Epithelial cell of proximal tubule (primary cell): ENCODE measurements at places on chromosomes 11 and 22. TPM values are rescaled to one million over a fixed set of nuclear protein-coding genes. Genes with fewer than 3 reads are reported as not detected.

Gene HEPN1
- not detected in 2 replicates for total RNA-seq

Gene DCHS1
- 1.2 and 1.8 TPM in 2 replicates for total RNA-seq

Gene TMPRSS6
- not detected in 2 replicates for total RNA-seq

Gene ST14
- 43.9 and 75.5 TPM in 2 replicates for total RNA-seq

Gene TEAD1
- 61.9 and 70.2 TPM in 2 replicates for total RNA-seq

Gene RAG2
- total RNA-seq: not detected in 2 replicates

Gene OR10D3
- not detected in 2 replicates for total RNA-seq

Gene GAL3ST3
- total RNA-seq: 2.1 and 2.3 TPM in 2 replicates

Gene CD3D
- not detected in 2 replicates for total RNA-seq

Gene GGTLC2
- total RNA-seq: 0.80 TPM in 1 of 2 replicates, not detected in the other

Gene KCNQ1OT1
- total RNA-seq: 0.14 and 0.63 TPM in 2 replicates

DNA sequence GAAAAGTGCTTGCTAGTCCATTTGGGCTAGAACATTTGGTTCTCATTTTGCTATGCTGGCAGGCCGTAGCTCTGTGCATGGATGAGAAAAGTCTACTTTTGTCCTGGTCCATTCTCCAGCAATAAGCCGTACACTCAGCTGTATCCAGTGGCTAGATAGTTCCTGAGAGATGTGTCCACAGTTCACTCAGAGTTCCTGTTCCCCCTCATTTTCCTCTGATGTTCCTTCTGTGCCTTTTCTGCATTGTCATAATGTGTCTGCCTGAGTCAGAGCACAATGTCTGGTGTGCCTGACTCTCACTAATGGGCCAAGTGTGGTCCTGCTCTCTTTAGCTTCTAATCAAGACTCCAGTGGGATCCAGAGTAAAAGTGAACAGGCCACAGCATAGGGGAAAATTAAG is 215.7 kb upstream of the CTSC start:
- no peak for DNase-seq

- no peak for DNase-seq
Measured at GRCh38 chr11:122127020-122127419, 11.0 kb upstream of the BLID start.

DNA sequence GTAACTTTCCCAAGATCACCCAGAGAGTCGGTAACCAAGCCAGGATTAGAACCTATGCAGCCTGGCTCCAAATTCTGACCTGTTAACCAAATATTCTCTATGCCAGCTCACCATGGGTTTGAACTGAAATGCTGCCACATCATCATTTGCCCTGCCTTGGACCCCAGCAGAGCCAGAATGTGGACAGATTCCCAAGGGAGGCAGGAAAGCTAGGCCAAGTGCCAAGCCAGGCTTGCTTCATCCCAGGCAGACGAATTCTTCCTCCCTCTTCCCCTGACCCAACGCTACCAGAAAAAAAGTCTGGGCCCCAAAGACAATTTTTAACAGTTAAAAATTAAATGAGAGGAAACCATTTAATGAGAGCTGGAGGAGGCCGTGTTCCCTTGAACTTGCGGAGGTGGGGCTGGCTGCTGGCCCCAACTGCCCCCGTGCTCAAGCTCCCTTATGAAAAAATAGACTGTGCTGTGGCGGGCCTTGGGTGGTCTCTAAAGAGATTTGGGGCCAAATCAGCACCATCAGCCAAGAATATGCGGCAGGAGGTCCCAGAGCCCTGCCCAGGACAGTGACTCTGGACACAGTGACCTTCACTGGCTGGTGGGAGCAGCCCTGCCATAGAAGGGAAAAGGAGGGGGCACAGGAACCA is 184.1 kb upstream of the SYT13 start:
- no peak for DNase-seq

- DNase-seq: no peak
Measured at GRCh38 chr11:123235117-123235655, 40.1 kb upstream of the CLMP start.

- peak; percentile 4 for DNase-seq
Measured at GRCh38 chr22:24323695-24324094, 53.1 kb downstream of the SPECC1L start.

DNA sequence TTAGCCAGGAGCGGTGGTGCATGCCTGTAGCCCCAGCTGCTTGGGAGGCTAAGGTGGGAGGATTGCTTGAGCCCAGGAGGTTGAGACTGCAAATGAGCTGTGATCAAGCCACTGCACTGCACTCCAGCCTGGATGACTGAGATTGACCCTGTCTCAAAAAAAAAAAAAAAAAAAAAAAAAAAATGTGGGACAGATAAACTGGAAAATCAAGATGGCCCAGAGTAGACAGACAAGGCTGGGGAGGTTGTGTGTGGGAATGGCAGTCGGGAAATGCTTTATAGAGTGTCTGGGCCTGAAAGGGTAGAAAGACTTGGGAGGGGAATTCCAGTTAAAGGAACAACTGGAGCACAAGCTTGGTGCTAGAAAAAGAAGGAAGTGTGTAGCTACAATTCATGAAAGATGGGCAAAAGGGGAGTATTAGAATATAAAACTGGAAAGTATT is 18.2 kb upstream of the WDR74 start:
- no peak for DNase-seq

DNA sequence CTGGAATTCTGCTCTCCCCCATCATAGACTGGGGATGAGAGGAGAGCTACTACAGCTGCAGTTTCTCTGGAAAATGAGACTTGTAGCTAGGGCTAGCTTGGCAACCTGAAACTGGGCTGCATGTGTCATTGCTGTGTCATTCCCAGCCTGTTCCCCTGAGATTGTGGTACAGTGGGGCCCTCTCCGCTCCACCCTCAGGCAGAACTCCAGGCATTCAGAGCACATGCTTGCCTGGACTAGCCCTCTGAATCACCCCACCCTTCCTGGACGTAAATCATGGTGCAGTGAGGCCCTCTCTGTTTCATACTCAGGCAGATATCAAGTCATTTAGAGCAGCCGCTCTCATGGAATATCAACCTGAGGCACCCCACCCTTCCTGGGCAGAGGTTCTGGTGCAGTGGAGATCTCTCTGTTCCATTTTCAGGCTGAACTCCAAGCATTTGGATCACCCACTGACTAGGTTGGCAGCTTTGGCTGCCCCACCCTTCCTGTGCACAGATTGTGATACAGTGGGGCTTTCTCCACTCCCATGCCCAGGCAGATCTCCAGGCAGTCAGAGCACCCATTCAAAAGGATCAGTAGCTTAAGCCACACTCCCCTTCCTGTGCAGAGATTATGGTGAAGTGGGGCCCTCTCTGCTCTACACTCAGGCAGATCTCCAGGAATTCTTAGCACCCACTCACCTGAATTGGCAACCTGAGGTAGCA is 274.4 kb downstream of the C11orf87 start:
- DNase-seq: no peak

GRCh38 chr22:43731988-43732387 is 80.1 kb downstream of the EFCAB6 start:
- no peak for DNase-seq

DNA sequence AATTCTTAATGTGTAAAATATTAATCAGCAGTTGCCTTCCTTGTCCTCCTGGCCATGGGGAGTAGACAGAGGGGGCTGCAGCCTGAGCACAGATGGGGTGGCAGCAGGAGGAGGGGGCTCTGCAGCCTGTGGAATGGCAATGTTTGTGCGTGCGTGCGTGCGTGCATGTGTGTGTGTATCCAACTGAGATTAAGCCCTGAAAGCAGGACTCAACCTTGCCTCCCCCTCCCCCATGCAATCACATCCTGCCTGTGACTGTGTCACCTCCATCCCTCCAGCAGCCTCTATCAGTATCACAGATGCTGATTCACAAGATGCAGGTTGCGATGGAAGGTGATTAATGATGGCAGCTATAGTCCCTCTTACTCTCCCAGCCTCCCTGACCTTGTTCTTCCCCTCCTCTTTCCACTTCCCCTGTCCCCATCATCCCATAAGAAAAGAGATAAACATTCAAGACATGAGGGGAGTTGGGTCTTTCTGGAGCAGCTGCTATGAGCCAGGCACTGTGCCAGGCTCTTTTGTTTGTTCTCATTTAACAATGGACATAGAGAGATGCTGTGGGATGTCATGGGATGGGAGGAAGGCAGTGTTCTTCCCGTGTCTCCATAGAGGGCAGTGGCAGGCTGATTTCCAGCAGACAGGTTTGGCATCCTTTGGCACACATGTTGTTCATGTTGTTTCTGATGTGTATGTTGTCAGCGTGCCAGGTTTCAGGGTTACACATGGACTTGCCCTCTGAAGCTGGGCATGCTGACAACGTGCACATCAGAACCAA is 43.8 kb upstream of the NECTIN1 start:
- DNase-seq: no peak

DNA sequence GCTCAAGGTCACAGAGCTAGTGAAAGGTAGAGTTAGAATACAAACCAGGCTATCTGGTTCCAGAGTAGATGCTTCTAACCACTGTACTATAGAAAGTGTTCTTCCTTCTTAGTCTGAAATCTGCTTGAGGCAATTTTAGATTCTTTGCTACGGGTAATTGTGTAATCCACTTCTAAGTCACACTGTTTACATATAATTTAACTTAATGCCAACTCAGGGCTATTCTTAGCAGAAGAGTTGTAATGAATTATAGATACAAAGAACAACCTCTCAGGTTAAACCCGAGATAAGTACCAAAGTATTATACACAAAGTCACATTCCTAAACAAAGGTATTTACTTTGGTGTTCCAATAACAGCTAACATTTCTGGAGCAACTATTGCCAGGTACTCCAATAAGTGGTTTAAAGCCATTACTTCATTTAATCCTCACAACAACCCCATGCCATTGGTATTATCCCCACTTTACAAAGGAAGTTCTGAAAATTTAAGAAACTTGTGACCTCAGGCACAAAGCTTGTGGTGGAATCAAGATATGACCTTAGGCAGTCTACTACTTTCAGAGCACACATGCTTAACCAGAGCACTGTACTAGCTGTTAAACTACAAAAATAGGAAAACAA is 31.1 kb upstream of the DDI1 start:
- peak; percentile 19 for DNase-seq

GRCh38 chr11:116035977-116036376 is 531.8 kb upstream of the CADM1 start:
- no peak for DNase-seq

DNA sequence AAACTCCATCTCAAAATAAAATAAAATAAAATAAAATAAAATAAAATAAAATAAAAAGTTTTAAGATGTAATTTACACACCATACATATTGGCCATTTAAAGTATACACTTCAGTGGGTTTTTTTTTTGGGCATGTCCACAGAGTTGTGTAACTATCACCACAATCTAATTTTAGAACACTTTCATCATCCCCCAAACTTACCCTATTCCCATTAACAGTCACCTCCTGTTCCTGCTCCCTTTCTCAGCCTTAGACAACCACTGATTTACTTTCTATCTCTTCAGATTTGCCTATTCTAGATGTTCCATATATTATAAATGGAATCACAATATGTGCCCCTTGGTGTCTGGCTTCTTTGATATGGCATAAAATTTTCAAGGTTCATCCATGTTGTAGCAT is 4.6 kb upstream of the ACER3 start:
- DNase-seq: no peak

DNA sequence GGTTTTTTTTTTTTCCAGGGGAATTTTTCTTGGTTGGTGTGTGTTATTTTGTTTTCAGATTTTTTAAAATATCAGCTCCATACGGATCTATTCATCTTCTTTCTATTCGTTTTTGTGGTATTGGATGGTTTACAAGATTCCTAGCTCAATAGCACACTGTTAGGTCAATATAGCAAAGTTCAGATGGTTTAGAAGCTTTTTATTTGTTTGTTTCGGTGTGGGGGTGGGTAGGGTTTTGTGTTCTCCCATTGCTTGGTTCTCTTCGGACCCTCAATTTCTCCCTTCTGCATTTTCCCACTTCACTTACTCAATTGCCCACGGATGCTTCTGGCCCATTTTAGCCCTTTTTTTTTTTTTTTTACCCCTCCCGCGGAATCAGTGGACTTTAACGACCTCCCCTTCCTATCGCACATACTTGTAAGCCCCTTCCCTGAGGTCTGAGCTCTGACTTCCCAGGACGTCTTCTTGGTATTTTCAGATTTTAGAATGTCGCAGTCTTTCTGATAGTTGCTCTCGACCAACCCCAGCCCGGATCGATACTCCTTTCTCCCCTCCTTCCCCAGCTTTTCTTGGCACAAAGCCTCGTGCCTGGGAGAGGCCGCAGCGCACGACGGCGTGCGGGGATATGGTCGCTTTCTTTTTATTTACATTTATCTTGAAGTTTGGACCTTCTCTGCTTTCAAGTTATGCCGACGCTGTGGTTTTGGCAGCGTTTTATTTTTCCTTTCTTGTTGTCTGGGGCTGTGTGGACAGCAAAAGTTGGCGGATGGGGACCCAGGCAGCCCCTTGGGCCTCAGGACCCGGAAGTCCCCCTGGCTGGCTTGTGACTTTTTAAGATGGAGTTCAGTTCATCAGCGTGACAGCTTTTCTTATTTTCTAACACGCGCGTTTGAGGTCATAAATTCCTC is 4.4 kb upstream of the SPDYC start:
- no peak for DNase-seq

DNA sequence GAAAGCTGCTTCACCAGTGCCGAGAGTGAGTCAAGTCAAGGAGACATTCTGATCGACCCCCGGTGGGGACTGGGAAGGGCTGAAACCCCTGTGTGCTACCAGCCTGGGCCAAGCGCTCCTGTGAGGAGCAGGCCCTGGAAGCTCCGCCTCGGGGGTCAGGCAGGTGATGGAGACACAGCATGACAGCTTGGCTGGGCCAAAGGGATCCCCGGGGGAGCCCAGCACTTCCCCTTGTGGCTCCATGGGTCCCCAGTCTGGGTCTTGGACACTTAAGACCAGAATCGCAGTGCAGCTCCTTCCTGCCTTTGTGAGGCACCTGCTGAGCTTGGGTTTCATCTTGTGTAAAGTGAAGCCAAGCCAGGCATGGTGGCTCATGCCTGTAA is 89.2 kb downstream of the MORC2 start:
- DNase-seq: no peak

GRCh38 chr22:45831394-45831793 is 145.6 kb downstream of the WNT7B start:
- DNase-seq: no peak
